ENCODE measurements at places on chromosomes 4 and X. TPM values are rescaled to one million over a fixed set of nuclear protein-coding genes. Genes with fewer than 3 reads are reported as not detected.

GRCh38 chr4:15413010-15413622, 14.7 kb upstream of the C1QTNF7 start:
- DNase-seq, result no peak

GRCh38 chr4:8461086-8461485, 20.5 kb downstream of the TRMT44 start:
- no peak for DNase-seq

GRCh38 chr4:47031011-47031678, at the start of gene GABRB1:
Gene GABRB1 (plus strand): TSS chr4:47031567.
- DNase-seq, result peak; percentile 20

- DNase-seq, result no peak
Measured at GRCh38 chr4:108119199-108119800, 49.4 kb downstream of the LEF1 start.

DNA sequence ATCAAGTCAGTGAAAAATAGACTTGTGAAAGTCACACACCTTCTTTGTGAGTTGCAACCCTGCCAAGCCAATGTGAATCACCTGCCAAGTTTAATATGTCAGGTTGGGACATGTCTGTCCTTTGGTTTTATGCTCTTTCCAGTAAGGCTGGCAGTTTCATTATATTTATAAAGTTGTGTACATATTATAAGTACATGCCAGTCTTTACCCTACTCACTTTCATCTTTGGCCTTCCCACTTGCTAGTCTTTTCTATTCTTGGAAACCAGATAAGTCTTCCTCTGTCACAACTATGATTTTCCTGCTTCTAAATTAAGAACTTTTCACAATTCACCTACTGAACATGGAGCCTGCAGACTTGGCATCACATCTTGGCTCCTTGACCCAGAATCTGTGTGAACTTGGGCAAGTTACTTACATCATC, 680.7 kb upstream of the BOD1L1 start:
- no peak for DNase-seq

DNA sequence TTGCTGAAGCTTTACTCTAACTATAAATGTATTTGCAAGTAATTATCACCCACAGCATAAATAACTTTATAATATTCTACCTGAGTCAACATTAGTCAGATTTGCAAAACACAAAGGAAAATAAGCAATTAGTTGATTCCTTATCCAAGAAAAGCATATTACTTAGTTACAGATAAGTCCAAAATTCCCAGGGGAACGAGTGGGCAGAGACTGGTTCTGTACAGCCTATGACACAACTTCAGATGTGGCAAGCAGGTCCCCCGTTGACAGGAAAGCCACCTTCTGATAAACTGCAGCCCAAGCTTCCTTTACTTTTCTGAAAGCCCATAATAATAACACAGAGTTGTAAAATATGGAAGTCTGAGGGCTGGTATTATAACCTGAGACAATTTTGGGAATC, 62.4 kb upstream of the NDP start:
- no peak for DNase-seq

GRCh38 chr4:152938237-152938947, 2.3 kb downstream of the FHDC1 start:
- DNase-seq, result no peak

- DNase-seq, result no peak
Measured at GRCh38 chr4:166042510-166043055, 169.5 kb downstream of the TLL1 start.

GRCh38 chr4:25144870-25145481, 15.3 kb downstream of the SEPSECS start:
- DNase-seq, result peak; percentile 10

DNA sequence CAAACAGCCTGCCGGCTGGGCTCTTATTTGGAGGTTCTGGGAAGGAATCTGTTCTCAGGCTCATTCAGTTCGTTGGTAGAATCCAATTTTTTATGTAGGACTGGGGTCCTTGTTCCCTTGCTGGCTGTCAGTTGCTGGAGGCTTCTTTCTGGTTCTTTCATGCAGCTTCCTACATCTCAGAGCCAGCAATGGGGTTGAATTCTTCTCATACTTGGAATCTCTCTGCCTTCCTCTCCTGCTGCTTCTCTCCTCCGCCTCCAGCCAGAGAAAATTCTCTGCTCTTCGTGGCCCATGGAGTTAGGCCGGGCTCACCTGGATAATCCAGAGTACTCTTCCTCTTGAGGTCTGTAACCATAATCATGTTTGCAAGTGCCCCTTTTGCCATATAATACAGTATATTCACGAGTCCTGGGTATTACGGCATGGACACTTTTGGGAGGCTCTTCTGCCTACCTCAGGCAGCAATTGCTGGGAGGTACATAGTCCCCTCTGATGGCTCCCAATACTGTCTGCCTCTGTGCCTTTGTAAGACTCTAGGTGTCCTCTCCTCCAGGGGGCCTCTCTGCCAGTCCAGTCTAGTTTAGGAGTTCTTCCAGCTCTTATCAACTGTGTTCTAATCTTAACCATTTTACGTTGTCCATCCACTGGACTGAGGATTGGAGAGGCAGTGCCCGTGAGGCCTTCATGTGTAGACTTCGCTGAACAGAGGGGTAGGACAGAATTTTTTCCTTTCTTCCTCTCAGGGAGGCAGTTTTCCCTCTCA, 2.2 kb downstream of the TRMT44 start:
- DNase-seq, result no peak

- DNase-seq, result no peak
Measured at GRCh38 chr4:38497121-38497520, 166.9 kb upstream of the KLF3 start.

GRCh38 chr4:77225022-77225421, 68.0 kb downstream of the CCNG2 start:
- no peak for DNase-seq

DNA sequence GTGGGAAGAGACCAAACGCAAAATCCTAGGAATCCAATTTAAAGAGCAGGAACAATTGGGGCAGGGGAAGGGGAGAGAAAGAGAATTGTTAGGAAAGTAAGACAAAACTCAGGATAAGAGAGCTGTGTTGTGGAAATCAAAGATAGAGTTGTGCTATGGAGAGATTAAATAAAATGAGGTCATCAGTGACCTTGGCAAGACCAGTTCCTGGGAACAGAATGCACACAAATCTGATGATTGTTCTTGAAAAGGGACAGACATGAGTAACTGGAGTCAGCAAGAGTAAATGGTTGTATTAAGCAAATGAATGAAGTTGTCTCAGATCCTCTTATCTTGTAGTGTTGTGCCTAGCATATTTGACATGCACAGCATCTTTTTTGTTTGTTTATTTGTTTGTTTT, 267.4 kb downstream of the IL1RAPL1 start:
- no peak for DNase-seq

DNA sequence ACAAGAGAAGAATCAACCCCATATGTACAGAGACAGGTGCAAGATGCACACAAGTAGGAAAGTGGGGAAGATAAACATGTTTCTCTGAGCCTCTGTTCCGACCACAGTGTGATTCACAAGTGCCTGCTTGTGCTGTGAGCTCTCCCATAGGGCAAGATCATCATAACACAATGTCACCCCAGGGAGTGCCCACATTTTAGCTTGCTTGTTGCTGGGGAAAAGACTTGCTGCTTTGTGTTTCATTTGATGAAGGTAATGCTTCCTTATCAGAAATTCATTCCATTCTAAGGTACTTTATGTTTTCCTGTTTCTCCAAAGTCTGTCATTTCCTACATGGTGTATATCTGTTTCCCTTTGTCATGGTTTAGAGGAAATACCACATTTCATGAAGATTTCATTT, 304.5 kb upstream of the DIPK2B start:
- peak; percentile 83 for DNase-seq

- no peak for DNase-seq
Measured at GRCh38 chrX:41314881-41315280, 19.1 kb upstream of the DDX3X start.

GRCh38 chr4:77031544-77031943, 44.2 kb downstream of the CCNI start:
- DNase-seq, result no peak

DNA sequence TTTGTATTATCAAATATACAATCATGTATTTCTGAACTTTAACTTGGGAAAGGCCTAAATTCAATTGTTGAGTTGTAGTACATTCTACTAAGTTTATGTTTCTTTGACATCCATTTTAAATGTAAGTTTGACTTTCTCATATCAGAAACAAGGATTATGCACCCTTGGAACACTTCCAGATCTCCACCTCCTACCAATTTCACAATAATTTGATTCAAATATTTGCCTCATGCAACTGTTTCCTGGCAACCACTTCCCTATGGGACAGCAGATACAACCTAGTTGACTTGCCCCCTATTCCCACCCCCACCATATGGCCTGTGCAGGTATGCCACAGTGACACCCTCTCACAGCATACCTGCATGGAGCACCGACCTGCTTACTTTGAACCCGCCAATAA, 506.4 kb upstream of the PABPC4L start:
- DNase-seq, result no peak

- DNase-seq, result no peak
Measured at GRCh38 chrX:10156199-10157031, at the start of gene CLCN4. Gene CLCN4 (plus strand): TSS chrX:10156975. CDS start chrX:10185033, 28,058 bp downstream.

GRCh38 chr4:23023666-23024065, 330.9 kb downstream of the GBA3 start:
- no peak for DNase-seq

GRCh38 chrX:136880003-136880451, 498 bp downstream of the RBMX start:
- DNase-seq, result no peak

- no peak for DNase-seq
Measured at GRCh38 chrX:8404471-8404870, 60.2 kb upstream of the VCX3B start.

DNA sequence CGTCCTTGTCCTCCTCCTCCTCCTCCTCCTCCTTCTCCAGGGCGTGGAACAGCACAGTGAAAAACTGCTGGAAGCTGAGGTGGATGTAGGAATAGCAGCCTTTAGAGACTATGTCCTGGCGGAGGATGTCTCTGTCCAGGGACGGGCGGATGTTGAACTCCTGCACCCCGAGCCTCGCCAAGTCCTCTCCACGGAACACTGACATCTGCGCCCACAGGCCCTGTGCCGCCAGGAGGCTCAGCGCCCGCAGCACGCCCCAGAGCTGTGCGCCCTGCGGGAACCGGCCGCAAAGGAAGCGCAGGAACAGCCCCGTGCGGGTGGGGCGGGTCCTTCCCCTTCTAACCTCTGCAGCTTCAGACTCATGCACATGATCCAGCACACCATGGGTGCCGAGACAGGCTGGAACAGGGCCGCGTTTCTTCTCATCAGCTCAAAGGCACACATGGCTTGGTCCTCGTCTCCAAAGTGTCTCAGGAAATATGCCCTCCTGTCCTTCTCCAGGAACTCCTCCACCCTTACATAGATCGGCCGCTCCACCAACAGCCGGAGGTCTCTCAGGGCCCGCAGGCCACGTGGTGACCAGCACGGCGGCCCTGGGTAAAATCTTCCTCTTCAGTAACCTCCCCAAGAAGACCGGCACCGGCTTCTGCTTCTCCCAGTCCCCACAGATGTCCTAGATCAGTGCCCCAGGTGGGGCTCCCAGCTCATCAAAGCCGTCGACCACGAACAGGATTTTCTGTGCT, 1.2 kb downstream of the NLRP2B start:
- no peak for DNase-seq

- no peak for DNase-seq
Measured at GRCh38 chr4:53459548-53459947, 82.1 kb downstream of the FIP1L1 start.

- no peak for DNase-seq
Measured at GRCh38 chr4:183072176-183072575, 26.9 kb upstream of the WWC2 start.

DNA sequence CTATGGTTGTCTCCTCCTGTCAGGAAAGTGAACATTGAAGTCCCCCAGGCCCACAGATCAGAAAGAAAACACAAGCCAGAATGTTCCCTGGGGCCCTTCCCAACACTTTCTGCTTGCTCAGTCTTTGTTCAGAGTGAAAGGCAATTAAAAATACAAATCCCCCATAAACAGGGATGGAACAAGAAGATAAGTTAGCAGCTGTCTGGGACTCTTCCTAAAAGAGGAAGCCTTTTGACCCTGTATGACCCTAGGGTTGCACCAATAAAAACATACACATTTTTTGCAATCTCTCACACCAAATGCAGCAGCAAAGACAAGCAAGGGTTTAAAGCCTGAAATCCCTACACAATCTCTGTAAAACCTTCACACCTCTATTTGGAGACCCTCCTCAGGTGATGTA, 22.6 kb downstream of the IRF2 start:
- no peak for DNase-seq

DNA sequence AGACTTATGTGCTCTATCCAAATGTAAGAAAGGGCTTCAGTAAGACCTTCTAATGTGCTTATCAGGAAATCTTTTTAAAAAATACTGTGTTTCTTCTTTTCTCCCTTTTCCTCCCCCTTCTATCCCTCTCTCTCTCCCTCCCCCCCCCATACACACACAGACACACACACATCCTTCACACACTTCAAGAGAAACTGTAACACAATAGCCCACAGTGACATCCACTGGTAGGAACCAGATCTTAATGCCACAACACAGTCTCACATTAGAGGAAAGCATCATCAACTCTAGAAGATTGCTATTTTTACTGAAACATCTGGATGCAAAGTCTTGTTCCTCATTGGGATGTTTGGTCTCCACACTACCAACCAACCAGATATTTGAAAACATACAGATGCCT, 4.6 kb downstream of the PCDH19 start:
- DNase-seq, result no peak

GRCh38 chr4:26451597-26451996, 38.7 kb downstream of the CCKAR start:
- no peak for DNase-seq

DNA sequence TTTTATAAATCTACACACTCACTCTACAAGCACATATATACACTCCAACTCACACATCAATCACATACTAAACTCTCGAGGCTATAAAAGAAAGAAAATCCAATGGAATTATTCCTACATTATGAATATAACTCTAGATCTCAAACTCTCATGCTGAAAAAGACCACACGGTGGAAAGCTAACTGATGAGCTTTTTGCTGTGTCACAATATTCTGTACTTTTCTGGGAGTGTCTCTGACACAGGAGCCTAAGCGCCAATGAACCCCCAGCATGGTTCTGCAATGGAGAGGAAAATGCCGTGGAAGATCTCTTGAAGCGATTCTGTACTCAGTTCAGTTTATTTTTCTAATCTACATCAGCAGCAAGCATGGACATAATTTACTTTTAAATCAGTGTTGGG, 124.2 kb upstream of the ETNPPL start:
- no peak for DNase-seq

DNA sequence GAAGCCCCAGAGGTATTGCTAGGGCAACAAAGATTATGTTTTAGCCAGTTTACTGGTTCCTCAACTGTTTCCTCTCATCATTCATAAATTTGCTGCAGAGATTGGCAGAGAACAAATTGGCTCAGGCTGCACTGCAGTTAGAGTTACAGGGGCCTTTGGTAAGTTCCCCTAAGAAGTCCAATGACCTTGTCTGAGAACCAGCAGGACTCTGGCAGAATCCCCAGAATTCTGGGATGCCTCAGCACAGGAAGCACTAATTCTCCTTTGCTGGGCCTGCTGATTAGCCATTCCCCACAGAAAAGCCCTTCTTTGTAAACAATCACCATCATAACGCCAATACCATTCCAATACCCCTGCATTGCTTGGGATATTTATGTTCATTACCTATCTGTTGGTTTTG, 151.3 kb downstream of the USP46 start:
- DNase-seq, result no peak

Gene FAM9C
- total RNA-seq, result not detected

Gene UGT2A3
- not detected for total RNA-seq

Gene TRIM61
- total RNA-seq, result not detected

Gene PNCK
- not detected for total RNA-seq

Gene ARR3
- not detected for total RNA-seq

Gene FHIP1A
- total RNA-seq, result 1.3 TPM

Gene FREM3
- total RNA-seq, result not detected

Gene MMRN1
- total RNA-seq, result 28.7 TPM

Gene DGKK
- not detected for total RNA-seq

Gene SMIM43
- not detected for total RNA-seq

Gene KCTD8
- 0.35 TPM for total RNA-seq

Gene TMPRSS11B
- total RNA-seq, result not detected

Data from glomerular endothelial cell (primary cell).